Stimulated activated CD8-positive, alpha-beta memory T cell treated with anti-CD3 and anti-CD28 coated beads, Interleukin-4, amount 100 ng/mL, for 1 hour (primary cell): ENCODE measurements at places on chromosomes 13 and 19.

DNA sequence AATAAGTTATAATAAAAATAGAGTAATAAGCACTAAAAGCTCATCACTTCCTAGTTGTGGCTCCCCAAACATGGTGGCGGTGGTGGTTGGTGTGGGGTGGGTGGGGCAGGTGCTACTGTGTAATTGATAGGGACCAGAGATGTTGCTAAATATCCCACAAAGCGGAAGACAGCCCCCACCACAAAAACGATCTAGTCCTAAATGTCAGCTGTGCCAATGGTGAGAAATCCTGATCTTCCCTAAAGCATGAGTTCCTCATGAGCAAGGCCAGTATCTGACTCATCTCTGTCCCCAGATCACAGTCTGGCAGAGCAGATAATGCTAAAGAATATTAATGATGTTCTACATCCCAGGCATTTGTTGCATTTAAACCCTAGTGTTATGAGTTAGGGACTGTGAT, 1.9 kb upstream of the EDDM13 start:
- no peak for DNase-seq

- no peak for DNase-seq
These were observed 713.4 kb upstream of the PCDH20 start for GRCh38 chr13:62129000-62129551.

GRCh38 chr13:62767473-62767872, 1351.8 kb upstream of the PCDH20 start:
- no peak for DNase-seq

GRCh38 chr13:93956426-93956825, 523.1 kb downstream of the DCT start:
- DNase-seq: no peak

DNA sequence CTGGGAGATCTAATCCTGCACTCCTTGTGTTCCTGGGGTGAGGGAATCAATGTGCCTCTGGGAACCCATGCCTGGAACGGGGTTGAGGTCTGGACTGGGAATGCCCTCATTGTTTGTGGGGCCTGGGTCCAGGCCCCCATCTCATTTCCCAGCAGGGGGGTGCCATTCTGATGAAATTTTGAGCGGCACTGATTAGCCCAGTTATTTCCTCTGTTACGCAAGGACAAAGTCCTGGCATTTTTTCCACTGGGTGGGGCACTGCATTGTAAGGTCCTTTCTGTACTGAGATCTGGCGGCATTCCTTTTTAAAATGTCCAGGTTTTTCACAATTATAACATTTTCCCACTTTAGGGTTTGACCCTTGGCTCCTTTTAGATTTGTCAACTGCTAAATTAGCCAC, 14.8 kb downstream of the FPR3 start:
- DNase-seq: no peak

DNA sequence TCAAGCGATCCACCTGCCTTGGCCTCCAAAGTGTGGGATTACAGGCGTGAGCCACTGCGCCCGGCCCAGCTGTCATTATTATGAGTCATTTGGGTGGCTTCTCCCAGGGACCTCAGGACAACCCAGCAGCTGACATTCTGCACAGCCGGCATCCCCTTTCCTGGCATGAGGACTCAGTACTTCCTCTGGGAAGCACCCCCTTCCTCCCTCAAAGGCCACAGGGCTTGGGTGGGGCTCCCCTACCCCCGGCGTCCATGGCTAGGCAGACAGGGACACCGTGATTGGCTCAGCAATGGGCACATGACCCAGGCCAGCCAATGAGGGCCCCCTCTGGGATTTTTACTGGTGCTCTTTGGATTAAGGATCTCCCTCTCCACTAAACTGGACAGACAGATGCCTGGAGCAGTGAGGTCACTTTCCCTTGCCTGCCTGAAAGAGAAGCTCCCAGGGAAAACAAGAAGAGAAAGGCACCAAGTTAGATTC, 6.0 kb downstream of the KANK2 start:
- DNase-seq: no peak

- no peak for DNase-seq
These were observed 119.2 kb upstream of the ABCC4 start for GRCh38 chr13:95420501-95420900.

GRCh38 chr19:37954421-37954874, 47.4 kb downstream of the SIPA1L3 start:
- no peak for DNase-seq

GRCh38 chr19:925087-925525, 729 bp upstream of the ARID3A start:
- DNase-seq: no peak

DNA sequence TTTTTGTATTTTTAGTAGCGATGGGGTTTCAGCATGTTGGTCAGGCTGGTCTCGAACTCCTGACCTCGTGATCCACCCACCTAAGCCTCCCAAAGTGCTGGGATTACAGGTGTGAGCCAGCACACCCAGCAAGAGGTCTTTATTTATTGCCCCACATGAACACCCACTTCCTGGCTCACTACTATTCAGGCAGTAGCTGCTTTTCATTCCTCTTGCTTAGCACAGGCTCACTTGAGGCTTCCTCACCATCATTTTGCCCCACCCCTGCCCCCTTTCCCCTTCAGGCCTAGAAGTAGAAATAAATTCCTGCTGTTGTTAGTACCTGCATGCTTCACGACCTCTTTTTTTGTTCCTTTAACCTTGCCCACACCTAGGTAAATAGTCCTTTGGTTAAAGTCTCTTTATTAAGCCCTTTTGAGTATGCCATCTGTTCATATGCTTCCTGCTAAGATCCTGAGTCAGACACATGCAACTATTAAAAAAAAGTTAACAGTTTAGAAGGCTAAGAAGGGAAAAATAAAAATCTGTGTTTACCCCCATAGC, 33.5 kb upstream of the ITM2B start:
- no peak for DNase-seq

GRCh38 chr13:93422980-93423543, 196.5 kb downstream of the GPC6 start:
- DNase-seq: no peak

DNA sequence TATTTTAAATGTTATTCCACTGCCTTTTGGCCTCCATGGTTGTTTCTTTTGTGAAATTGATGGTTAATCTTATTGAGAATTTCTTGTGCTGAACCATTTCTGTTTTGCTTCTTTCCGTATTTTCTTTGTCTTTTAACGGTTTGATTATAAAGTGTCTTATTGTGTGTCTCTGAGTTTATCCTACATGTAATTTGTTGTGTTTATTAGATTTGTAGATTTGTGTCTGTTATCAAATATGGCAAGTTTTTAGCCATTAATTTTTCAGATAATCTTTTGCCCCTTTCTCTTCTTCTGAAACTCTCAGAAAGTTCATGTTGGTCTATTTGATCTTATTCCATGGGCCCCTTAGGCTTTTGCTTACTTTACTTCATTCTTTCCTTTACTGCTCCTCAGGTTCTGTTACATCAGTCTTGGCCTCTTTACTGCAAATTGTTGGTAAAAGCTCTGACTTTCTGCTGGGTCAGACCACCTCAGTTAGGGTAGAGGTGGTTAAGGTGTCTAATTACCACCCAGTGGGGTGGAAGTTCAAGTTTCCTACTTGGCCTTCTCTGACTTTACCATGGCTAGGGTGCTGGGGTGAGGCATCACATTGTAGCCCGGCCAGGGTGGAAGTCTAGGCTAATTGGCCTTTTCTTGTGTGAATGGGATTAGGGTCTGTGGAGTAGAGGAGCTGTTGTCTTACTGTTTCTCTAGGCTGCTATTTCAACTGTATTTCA, 58.3 kb downstream of the ZMYM2 start:
- DNase-seq: no peak

DNA sequence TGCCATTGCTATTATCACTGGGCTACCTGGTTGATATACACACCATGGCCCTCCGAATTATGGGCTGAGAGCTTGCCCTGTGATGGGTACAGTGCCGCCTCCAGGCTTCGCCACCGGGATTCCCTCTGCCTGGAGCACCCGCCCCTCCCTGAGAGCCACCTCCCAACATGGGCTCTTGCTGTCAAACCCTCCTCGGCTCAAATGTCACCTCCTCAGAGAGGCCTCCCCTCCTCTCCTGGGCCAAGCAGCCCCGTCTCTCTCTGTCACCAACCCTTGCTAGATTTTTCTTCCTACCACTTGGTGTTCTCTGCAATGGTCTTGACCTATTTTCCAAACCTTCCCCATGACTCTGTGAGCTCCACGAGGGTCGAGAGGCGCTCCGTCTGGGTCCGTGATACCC, 12.2 kb upstream of the TLE2 start:
- DNase-seq: no peak

- DNase-seq: no peak
These were observed 257.5 kb upstream of the STARD13 start for GRCh38 chr13:33543089-33543459.

DNA sequence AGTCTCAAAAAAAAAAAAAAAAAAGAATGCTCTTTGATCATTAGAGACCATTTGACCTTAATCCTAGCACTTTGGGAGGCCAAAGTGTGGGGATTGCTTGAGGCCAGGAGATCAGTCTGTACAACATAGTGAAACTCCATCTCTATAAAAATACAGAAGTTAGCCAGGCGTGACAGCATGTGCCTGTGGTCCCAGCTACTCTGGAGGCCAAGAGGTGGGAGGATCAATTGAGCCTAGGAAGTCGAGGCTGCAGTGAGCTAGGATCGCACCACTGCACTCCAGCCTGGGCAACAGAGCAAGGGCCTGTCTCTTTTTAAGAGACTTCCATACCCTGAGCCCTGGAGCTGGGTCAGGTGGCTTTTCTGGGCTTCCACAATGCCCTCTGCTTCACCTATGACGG, 11.5 kb upstream of the COLGALT1 start:
- no peak for DNase-seq

DNA sequence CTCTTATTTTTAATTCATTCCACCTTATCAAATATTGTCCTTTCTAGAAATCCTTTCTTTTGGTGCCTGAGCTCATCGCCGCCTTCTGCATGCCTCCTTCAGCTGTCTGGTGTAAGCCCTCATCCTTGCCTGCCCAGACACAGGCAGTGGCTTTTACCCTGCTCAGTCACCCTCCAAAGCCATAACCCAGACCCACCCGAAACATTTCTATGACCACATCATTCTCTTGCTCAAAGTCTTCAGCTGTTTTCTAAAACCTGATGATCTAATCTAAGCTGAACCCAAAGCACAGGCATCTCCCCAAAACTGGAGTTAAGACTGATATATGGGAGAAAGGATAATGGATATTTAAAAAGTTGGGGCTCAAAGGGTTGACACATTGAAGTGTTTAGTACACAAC, 753.7 kb upstream of the SGCG start:
- DNase-seq: no peak

DNA sequence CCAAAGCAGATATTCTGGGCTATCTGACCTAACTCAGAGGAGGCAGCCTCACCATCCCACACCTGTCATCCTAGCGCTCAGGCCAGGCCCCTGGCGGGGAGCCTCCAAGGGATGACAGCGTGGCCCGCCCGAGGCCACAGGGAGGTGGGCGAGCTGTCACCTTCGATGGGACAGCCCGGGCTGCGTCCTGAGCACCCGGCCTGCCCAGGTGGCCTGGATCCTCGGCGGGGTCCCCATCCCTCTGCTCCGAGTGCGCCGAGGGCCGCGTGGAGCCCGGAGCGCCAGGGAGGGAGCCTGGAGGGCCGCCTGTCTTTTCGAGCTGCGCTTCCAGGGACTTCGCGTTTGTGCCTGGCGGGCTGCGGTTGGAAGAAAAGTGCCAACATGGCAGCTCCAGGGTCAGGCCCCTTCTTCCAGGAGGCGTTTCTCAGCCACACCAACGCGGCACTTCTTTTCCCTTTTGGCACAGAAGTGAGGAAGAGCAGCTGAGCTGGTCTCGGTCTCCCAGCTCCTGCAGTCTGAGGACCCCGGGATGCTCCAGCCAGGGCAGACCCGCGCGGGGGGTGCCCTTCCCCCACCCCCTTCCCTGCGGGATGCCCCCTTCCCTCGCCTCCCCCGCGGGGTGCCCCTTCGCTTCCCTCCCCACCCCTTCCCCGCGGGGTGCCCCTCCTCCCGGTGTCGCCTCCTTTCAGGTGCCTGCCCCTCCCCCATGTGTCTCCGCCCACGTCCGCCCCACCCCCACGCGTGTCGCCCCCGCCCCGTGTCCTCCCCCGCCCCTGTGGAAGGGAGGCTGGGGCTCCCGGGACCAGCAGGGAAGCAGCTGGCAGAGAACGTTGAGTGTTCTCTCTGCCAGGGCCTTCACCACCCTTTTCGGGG, 42.3 kb downstream of the GJA3 start:
- DNase-seq: peak; percentile 30

- DNase-seq: no peak
These were observed 21.7 kb downstream of the FAM187B start for GRCh38 chr19:35206855-35207254.

DNA sequence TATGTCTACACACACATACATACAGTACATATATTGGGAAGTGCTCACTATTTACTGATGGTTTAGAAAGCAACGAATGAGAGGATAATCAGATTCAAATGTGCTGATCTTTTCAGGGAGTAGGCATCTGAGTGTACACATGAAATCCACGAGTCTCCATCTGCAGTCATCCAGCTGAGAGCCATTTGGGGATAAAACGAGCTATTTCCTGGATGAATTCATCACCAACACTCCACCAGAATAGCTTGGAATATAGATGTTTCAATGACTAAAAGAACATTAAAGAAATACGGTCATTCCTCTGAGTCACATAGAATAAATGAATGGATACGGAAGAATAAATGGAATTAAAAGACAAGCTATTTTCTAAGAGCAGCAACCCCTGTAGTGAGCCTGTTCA, 721.6 kb upstream of the ARGLU1 start:
- no peak for DNase-seq

- no peak for DNase-seq
These were observed 6.4 kb downstream of the EGLN2 start for GRCh38 chr19:40805258-40805868.

DNA sequence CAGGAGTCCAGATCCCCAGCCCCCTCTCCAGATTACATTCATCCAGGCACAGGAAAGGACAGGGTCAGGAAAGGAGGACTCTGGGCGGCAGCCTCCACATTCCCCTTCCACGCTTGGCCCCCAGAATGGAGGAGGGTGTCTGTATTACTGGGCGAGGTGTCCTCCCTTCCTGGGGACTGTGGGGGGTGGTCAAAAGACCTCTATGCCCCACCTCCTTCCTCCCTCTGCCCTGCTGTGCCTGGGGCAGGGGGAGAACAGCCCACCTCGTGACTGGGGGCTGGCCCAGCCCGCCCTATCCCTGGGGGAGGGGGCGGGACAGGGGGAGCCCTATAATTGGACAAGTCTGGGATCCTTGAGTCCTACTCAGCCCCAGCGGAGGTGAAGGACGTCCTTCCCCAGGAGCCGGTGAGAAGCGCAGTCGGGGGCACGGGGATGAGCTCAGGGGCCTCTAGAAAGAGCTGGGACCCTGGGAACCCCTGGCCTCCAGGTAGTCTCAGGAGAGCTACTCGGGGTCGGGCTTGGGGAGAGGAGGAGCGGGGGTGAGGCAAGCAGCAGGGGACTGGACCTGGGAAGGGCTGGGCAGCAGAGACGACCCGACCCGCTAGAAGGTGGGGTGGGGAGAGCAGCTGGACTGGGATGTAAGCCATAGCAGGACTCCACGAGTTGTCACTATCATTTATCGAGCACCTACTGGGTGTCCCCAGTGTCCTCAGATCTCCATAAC, at the start of gene APOE:
TSS of gene APOE (plus strand) at position 360 of the 724 bp plus-strand sequence. CDS start 829 bp downstream, outside the sequence.
- DNase-seq: no peak

- no peak for DNase-seq
These were observed 387.5 kb downstream of the LMO7 start for GRCh38 chr13:76023652-76024051.

GRCh38 chr13:71513411-71514033, 353.5 kb downstream of the DACH1 start:
- no peak for DNase-seq

- DNase-seq: no peak
These were observed 232.8 kb downstream of the DACH1 start for GRCh38 chr13:71634182-71634581.
